Stimulated activated CD4-positive, alpha-beta T cell treated with anti-CD3 and anti-CD28 coated beads, Interleukin-12 subunit alpha, Interleukin-12 subunit beta, amount 100 ng/mL, for 48 hours (primary cell): ENCODE measurements at places on chromosomes 2 and 18.

DNA sequence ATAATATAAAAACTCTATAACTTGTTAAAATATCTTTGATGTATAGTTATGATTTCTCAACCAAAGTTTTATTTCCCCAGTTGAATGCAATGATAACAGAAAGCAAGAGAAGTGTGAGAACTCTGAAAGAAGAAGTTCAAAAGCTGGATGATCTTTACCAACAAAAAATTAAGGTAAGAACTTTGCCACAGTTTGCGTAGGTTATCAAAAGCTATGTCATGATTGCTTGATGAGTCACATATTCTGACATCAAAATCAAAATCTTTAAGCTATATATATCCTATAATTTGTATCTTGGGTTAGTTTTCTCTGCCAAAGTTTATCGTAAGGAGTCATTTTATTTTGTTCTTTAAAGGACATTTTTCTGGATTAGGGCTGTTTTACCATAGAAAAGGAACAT lies 35.0 kb downstream of the NDC80 start:
- no peak for DNase-seq

- no peak for DNase-seq
Measured at GRCh38 chr18:76573325-76574025, 78.4 kb upstream of the ZNF516 start.

DNA sequence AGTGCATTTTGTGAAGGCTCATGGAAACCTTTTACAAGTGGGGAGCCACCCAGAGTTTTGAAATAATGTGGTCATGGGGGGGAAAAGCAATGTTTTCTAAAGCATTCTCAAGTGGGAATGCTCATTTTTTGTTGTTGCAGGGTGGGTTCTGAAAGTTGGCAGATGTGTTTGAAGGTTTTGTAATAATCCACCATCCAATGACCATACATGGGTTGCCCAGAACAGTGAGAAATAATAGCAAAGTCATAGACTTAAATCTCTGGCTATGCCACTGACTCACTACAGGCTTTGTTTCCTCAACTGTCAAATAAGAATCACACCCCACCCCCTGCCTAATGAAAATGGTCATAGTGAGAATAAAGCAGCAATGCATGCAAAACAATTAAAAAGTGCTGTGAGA lies 2.9 kb downstream of the DSG3 start:
- no peak for DNase-seq

- DNase-seq: no peak
Measured at GRCh38 chr2:8536686-8537561, 144.9 kb upstream of the ID2 start.

DNA sequence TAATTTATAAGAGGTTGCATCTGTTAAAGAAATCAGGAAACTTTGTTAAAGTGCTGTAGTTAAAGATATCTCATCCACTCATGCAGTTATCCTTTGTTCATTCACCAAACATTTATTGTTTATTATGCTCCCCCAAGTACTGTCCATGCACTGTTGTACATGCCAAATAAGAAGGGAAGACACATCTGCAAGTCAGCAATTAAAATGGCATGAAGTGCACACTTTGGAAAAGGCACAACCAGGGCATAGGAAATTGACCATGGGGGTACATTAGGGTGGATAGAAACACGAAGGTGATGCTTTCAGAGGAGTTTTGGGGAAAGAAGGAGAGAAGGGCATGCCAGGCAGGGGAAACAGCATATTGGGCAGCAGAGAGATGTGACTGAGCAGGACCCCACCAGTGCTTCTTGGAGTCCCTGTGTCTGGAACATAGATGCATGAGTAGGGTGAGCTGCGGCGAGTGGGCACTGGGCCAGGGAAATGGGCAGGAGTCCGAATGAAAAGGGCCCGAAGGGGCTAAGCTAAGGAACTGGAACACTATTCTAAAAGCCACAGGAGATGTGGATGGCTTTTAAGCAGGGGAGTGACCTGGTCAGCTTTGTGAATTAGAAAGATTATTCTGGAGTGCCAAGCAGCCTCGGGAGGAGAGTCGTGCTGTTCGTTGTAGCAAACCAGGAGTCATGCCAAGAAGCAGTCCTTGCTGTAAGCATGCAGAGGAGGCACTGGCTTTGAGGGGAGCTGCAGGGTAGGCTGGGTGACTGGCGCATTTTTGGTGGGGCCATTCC lies 316.3 kb downstream of the AGPS start:
- no peak for DNase-seq

GRCh38 chr18:26465431-26465830 lies 82.9 kb downstream of the KCTD1 start:
- no peak for DNase-seq

- no peak for DNase-seq
Measured at GRCh38 chr2:197137826-197138477, 172.6 kb downstream of the ANKRD44 start.
